ENCODE measurements at places on chromosomes 7 and 10.

DNA sequence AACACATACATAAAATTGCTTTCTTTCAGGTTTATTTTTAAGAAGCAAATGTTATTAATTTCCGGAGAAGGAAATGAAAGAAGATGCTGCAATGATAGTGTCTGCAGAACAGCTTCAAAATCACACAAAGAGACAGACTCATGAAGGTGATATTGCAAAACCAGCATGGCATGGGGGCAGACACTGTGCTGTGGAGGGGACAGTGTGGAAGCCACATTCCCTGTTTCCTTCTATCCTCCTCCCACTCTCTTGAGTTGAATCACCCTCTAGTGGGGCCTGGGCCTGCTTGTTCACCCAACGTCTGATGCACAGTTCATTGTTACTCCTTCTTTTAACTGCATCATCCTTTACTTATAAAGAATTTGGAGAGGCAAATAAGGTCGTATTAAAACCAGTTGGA lies 104.0 kb upstream of the INSIG1 start:
- no peak for DNase-seq

DNA sequence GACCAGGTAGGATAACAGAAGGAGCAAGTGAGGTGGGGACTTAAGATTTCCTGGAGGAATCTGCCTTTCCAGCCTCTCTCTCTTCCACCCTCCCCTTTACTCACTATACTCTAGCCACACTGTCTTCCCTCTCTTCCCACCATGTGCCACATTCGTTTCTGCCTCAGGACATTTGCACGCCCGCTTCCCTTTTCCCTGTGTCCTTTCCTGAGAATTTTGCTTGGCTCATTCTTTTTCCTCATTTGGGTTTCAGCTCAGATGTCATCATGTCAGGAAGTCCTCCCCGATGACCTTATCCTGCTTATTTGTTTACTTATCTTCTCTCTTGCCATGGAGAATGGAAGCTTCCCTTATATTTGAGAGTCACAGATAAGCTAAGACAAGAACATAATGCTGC lies 363.8 kb downstream of the PRPF18 start:
- no peak for DNase-seq

DNA sequence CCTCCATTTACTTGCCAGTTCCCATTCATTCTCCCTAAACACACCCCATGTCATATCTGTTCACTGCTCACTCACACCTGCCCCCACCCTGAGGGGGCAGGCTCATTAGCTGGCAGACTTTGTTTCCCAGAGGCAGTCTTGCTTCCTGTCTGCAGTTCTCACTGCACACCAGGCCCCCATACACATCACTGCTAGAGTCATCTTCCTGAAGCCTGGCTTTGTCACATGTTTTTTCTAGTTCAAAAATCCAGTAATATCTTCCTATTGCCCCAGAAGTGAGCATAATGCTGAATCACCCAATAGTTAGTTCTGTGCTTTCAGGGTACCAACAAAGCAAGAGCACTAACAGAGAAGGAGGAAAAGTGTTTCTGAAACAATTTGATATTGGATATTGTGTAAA lies 1.9 kb downstream of the LRRC72 start:
- no peak for DNase-seq

DNA sequence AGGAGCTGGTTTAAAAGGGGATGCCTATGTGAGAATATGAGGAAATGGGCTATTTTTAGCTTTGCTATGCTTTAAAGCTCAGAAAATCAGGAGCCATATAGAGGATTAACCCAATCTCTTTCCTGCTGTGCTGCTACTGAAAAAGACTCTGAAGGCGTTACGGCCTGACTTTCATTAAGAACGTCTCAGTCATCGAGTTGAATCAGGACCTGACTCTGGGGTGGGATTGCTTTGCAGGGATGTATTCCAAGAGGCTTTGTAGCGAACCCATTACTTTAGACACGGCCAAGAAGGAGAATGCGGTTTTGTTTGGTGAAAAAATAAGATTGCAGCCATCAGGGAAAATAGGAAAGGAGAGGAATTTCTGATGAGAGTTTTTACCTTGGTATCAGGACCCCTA lies 426.9 kb downstream of the CCSER2 start:
- no peak for DNase-seq

GRCh38 chr10:12414278-12414989 lies 65.1 kb downstream of the CAMK1D start:
- DNase-seq, result no peak

GRCh38 chr10:30619966-30620365 lies 9.6 kb downstream of the LYZL2 start:
- no peak for DNase-seq

DNA sequence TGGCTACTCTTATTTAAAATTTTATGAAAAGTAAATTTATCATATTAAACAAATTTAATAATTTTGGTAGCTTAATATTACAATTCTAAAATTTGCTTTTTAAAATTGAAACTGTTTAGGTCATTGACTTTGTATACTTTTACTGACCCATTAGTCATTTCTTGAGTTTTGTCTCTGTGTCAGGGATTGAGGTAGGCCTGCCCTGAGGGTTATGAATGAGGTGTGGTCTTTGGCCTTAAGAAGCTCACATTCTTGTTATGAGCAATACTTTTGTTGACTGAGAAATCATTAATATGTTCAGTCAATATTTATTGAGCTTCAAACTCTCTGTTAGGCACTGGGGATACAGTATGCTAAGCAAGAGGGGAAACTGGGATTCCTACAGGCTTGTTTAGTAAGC lies 47.0 kb upstream of the RPA3 start:
- no peak for DNase-seq

DNA sequence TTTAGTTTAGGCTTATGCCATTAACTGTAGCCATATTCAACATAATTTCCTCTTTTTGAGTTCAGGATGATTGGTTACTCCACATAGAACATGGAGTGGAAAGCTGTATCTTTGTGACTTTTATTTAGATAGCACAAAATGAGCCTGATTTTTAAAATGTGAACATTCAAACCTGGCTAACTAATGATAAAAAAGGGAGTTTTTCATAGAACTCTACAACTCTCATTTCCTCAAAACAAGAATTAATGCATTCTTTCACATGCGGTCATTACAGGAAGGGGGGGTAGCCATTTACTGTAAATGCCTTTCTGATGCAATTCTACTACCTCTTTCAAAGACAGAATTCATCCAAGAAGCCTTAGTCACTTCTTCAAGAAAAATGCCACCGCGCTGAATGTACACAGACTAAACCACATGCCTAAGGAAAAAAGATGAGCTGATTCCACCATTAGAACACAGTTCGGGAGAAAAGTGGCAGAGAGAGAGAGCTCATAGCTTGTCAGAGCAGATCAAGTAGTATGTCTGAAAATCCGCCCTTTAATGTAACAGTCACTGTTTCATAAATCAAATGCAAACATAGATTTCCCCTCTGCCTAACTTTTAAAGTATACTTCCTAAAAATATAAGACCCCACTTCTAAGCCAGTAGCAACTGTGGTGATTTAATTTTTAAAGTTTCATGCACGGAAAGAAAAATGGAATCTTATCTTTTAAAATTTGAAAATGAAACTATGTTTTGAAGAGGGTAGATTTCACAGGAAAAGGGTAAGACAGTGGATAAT lies 226.4 kb upstream of the KLF14 start:
- peak; percentile 34 for DNase-seq

- DNase-seq, result no peak
Observed at GRCh38 chr7:82319674-82320118, 123.9 kb downstream of the CACNA2D1 start.

GRCh38 chr7:116224492-116225098 lies 14.3 kb downstream of the TES start:
- peak; percentile 35 for DNase-seq

DNA sequence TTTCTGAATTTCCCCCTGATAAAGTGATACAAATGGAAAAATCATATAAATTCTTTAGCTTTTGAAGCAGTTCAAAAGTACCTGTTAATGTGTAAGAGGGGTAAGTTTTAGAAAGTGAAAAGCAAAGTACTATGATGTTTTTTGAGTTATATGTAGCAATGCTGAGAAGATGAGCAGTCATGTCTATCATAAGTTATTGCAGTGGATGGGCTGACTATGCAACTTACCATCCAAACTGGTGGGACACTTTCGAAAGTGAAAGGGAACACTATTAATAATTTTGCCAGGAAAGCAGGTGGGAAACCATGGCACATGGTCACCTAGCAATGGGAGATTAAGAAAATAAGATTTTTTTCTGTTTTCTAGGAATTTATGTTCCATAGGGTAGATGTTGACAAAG lies 4.1 kb downstream of the MINPP1 start:
- no peak for DNase-seq

DNA sequence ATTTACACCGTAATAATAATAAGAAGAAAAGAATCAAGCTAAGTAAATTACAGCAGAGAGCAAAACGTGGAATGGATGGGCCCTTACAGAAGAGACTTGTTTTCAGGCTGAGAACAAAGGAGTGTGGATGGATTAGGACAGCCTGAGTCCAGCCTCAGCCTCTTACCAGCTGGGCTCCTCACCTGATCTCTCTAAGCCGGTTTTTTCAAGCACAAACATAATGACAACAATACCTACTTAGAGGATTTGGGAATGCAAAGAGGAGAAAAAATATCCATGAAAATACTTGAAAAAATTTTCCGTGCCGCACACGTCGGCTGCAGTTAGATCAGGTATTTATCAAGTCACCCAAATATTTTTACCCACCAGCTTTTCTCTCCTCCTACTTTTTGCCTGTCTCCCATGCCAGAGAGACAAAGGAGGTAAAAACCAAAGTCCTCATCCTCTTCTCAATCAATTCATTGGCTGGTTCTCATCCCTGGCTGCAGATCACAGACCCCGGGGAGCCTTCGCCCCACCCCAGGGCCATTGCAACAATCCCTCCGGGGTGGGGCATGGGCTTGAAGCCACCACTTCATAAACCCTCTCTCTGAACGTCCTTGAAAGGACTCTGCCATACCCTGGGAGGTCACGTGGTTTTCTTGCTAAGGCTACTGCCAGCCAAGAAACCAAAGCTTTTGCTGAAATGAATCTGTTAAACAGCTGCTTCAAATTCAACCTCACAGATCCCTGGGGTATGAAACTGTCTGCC lies 29.7 kb upstream of the GTF2I start:
- no peak for DNase-seq

GRCh38 chr7:44395067-44395466 lies 69.7 kb upstream of the CAMK2B start:
- no peak for DNase-seq

DNA sequence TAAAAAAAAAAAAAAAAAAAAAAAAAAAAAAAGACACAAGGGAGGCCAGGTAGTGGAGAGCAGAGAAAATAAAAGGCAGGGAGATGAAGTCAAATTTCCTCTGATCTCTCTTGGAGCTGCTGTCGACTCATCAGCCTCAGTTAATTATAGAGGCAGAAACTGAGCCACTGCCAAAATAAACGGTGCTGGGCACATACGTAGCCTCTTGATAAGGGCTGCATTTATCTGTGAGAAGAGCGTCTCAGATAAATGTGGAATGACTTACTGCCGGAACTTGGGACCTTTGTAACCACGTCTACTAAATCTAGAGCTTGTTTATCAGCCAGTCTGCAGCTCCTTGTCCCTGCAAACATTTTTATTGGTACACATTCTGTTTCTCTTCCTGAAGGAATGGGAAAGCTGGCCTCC lies 162.3 kb downstream of the BAMBI start:
- no peak for DNase-seq

- peak; percentile 36 for DNase-seq
Observed at GRCh38 chr7:149422914-149423301, 38.0 kb downstream of the ZNF777 start.

- no peak for DNase-seq
Observed at GRCh38 chr7:36130236-36130945, 22.7 kb upstream of the EEPD1 start.

GRCh38 chr10:46516660-46517416 lies 39.6 kb downstream of the GPRIN2 start:
- no peak for DNase-seq

DNA sequence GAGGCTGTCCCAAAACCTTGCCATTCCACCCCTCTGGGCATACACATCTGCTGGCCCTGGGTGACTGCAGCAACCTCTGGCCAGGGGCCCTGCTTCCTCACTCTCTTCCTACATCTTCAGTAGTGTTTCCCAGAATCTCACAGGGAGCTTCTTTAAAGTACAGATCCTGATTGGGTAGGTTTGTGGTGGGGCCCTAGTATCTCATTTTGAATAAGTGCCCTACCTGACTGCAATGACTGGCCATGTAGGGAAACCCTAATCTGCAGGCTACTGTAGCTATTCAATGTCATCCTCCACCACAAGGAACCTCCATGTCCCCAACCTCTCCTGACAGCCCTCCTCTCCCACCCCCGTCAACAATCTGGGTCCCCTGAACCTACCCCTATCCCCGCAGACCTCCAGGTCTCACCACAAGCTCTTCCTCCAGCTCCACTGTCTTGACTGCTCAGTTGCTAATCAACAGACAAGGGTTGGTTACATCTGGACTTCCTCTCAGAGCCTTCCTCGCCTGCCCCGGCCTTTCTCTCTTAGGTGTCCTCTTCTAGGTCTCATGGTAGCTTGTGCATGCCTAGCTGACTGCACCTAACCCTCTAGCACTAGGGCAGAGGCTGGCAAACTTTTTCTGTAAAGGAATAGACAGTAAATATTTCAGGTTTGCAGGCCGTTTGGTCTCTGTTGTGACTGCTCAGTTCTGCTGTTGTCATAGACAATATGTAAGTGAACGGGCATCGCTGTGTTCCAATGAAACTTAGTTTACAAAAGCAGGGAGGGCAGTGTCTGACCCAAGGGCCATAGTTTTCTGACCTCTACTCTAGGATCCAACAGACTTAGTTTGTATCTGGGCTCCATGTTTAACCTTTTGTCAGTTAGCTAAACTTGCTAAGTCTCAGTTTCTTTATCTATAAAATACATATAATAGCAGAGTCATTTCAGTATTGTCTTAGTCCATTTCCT lies 121.1 kb downstream of the AOAH start:
- DNase-seq, result no peak

- DNase-seq, result no peak
Observed at GRCh38 chr7:151317936-151318335, 23.7 kb upstream of the NUB1 start.

DNA sequence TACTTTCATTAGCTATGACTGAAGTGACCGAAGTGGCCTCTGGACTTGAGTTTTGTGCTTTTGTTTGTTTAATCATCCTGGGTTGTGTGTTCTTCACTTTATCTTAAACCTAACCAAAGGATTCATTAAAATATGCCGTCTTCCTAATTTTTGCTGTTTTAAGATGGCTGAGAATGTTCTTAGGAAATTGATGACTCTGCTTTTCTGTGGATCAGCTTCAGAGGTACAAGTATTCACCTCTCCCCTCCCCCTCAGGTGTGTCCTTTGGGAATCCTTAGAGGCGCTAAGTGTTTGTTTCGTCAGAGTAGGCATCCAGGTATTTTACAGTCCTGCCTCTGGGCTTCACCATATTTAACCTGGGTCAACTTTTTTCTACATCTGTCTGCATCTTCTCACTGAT lies 1.1 kb downstream of the CCDC126 start:
- DNase-seq, result no peak

- DNase-seq, result no peak
Observed at GRCh38 chr7:27842851-27843250, 102.9 kb downstream of the TAX1BP1 start.

DNA sequence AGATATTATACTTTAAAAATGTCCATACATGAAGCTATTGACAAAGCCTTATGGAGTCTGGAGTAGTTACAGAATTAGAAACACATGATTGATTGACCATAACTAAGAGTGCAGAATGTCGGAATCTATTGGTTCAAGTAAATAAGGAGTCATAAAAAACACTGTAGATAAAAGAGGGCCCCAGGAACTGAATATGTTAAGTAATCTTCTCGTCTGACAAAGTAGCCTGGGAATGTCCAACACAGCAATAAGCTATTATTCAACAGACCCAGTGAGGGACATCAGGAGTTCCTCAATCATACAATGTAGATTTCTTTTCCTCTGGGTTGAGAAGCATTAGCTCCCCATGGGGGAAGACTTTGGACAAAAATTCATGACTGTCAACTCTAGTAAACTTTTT lies 782.0 kb downstream of the SUGCT start:
- no peak for DNase-seq

GRCh38 chr10:5927306-5927705 lies 37.3 kb downstream of the FBH1 start:
- DNase-seq, result no peak
